NCI-H2107 (cell line): ENCODE measurements at places on chromosomes 7 and 10.

DNA sequence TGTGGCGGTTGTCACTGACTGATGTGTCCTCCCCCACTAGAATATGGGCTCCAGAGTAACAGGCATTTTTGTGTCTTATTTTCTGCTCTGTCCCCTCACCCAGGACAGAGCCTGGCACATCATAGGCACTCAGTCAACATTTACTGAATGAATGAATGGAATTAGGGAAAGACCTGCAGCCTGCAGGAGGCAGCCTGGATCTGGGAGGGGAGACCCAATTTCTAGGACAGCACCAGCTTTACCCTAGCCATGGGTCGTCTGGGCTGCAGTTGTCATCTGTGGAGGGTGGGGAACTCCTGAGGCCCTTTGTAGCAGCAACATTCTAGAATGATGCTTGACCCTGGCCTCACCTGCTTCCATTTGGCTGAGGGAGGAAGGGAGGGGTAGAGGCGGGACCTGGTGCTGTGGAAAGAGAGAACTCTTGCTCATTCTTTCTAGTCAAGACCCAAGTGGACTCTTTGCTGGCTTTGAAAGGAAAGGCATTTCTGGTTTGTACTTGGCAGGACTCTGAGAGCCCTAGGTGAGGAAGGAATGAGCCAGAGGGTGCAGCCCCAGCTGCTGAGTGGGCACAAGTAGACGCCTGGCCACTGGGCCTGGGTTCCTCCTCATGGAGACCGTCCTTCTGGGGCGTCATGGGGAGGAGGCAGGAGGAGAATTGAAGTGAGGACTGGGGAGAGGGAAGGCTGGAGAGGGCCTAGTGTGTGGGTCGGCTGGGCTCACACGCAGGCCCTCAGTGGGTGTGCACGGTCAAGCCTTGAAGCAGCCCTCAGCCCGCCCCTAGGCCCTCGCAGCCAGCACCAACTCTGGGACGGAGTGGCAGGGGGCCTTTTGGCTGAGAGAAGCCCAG, 8.9 kb downstream of the FGF8 start:
- no peak for DNase-seq

- DNase-seq: no peak
These were observed 519.6 kb downstream of the PTPRN2 start for GRCh38 chr7:158067931-158068482.

GRCh38 chr7:24151944-24152343, 132.0 kb upstream of the NPY start:
- DNase-seq: no peak

DNA sequence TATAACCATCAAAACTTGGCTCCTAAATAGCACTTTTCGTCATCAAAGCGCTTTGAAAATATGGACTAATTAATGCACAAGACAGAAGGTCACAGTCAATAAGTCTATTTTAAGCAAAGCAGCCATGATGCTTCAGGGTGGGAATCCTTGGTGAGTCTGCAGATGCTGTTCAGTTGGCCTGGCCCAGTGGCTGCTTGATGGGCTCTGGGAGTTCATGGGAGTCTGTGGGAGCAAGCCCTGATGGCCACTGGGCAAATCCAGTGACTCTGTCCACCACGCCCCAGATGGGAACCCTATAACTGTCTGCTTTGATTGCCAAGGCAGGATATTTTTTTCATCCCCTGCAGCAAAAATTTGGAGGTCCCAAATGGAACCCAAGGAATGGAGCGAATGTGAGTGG, 95.7 kb upstream of the CTBP2 start:
- no peak for DNase-seq

- DNase-seq: no peak
These were observed 13.2 kb downstream of the WAC start for GRCh38 chr10:28545967-28546644.

DNA sequence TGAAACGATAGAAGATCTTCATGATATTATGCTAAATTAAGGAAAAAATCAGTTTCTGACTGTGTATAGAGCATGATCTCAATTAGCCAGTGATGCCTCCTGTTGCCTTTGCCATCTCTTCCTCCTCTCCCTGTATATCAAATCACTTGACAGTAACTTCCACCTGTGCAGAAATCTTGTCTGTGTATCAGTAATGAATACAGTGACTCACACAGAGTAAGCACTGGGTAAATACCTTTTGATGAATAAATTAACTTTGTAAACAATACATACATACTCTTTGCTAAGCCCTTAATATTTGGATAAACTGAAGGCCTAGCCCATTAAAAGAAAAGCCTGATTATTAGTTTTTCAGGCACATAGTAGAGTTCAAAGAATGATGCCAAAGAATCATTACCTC, 610.6 kb upstream of the NRP1 start:
- DNase-seq: no peak

GRCh38 chr7:155724327-155725005, 80.0 kb downstream of the RBM33 start:
- no peak for DNase-seq

DNA sequence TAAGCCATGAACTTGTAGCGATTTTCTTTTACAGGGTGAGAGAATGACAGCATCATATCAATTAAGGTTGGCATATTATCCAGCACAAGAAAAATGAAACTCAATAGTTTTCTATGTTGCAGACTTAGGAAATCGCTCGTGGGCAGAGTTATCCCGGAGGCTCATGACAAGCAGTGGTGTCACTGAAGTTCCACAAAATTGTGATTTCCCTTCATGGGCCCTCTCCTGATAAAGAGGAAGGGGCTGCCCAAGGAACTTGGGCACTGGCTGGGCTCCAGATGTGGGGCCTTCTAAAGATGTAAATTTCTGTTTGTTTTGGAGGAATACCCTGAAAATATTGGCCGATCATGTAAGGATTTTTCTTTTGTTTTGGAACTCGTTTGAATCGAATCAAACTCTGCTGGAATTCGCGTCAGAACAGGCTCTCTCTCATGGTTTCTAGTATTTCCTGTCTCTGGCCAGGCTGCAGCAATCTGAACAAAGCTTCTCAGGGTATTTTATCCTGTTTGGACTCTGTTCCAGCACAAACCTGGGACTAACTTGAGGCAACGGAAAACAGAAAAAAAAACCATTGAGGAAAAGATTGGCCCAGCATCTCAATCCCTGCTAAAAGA, 340.6 kb upstream of the NRP1 start:
- DNase-seq: no peak

- no peak for DNase-seq
These were observed 208.3 kb upstream of the SHH start for GRCh38 chr7:156020566-156020965.

GRCh38 chr10:77165445-77166208, 472.0 kb downstream of the KCNMA1 start:
- peak; percentile 51 for DNase-seq

DNA sequence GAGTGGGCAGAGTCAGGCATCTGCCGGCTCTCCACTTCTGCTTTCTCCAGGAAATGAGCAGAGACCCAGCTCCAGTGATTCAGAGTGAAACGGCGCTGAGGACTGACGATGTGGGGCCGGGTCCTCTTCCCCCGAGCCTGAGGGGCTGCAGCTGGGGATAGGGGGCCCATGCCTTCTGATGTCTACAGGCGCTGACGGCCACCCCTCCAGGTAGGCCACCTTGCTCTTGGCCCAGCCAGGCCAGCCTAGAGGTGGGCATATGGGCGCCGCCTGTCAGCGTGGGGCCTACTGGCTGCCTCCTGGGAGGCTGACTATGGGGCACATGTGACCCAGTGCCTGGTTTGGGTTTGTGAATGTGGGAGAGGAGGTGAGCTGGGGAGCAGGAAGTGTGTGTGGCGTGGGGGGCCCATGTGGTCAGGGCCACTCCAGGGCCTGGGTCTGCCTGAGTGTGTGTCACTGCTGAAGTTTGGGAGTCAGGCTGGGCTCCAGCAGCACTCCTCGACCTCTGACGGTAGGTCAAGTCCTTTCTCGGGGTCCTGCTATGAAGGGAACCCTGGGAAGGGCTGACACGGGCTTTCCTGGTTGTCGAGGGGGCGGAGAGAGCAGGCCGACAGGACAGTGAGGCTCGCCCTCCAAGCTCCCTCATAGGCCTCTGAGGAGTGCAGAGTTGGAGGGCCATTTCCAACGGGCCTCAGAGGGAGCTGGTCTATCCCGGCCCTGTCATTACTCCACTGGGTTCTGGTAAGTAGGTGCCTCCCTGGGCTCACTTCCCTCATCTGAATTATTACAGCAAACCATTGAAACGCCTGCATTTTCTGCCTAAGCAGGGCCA, at the start of gene WDFY4:
WDFY4 (plus strand) TSS at position 82 of the 832 bp plus-strand sequence. CDS start 24,860 bp downstream, outside the sequence.
- no peak for DNase-seq

DNA sequence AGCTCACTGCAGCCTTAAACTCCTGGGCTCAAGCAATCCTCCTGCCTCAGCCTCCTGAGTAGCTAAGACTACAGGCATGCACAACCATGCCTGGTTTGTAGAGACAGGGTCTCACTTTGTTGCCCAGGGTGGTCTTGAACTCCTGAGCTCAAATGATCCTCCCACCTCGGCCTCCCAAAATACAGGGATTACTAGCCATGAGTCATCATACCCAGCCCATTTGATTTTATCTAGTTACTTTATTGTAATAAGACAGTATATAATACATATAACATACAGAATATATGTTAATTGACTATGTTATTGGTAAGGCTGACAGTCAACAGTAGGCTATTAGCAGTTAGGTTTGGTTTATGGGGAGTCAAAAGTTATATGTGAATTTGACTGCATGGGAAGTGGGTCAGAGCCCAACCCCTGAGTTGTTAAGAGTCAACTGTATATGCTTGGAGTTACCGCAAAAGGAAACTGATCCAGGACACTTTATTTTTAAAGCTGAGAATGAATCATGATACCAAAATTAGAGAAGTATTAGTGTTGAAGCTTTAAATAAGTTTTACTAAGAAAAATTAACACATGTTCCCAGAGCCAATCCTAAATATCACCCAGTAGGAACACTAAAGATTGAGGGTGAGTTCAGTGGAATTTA, 20.7 kb upstream of the KMT2E start:
- no peak for DNase-seq

DNA sequence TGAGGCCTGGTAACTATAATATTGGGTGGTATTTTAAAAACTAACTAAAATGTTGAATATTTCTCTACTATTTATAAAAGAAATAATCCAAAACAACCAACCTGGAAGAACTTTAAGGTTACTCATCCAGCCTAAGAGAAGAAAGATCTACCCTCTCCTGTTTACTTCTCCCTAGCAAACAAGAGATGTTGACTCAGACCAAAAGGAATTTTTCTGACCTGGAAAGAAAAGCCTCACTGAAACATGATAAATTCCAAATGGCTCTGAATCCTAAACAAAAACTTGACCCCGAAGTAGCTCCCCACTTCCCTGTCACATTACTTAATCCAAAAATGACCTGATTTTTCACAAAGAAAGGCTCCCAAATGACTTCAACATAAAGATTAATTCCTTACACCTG, 101.2 kb downstream of the PARD3 start:
- no peak for DNase-seq

- DNase-seq: no peak
These were observed 22.8 kb downstream of the PTTG1IP2 start for GRCh38 chr7:90492250-90492649.

DNA sequence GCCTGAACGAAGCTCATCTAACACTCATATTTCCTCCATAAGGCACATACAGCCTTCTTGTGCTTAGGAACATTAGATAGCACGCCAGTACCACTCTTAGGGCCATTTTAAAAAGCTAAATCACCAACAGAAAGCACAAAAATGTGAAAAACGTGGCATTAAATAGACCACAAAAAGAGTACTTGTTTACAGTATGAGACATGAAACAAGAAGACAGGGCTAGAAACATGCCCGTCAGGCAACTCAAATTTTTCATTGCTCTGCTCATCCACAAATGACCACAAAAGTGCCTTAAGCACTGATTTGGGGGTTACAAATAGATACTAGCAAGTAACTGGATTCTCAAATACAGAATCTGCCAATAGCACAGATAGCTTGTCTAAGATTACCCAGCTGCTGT, 67.8 kb downstream of the ELMO1 start:
- DNase-seq: no peak

GRCh38 chr10:92880233-92880861, 32.0 kb downstream of the EXOC6 start:
- peak; percentile 7 for DNase-seq

- no peak for DNase-seq
These were observed 6.8 kb upstream of the VSIR start for GRCh38 chr10:71780156-71780555.
